ENCODE measurements at places on chromosomes 5 and 9.
A peak's percentile ranks its signal among the peaks of the same experiment; 100 is the strongest.

GRCh38 chr5:106367281-106367680, 1303.5 kb downstream of the EFNA5 start:
- DNase-seq = no peak

- no peak for DNase-seq
Measured at GRCh38 chr9:13508086-13508485, 228.6 kb upstream of the MPDZ start.

GRCh38 chr5:33855396-33855795, 36.4 kb downstream of the ADAMTS12 start:
- DNase-seq = no peak

DNA sequence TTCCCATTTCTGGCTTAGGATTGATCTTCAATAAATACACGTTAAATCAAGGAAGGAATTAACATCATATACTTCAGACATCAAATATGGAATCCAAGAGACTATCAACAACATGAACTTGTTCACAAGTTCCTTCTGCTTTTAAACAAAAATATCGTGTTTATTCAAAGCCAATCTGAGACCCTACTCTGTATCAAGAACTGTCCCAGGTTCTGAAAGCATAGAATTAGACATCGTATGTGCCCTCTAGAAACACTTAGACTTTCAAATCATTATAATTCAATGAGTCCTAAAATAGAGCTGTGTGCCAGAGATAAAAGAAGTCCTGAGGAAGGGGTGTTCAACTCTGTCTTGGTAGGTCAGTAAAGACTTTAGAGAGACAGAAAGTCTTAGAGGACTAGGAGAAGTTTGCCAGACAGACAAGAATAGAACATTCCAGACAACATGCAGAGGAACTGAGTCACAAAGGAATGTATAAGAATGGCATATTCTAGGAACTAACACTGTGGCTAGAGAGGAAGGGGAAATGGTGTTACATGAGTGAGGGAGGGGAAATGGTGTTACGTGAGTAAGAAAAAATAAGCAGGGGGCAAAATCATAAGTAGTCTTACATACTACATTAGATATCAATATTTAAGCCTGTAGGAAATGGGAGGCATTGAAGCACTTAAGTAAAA, 2.9 kb downstream of the TPD52L3 start:
- DNase-seq = peak; percentile 10

DNA sequence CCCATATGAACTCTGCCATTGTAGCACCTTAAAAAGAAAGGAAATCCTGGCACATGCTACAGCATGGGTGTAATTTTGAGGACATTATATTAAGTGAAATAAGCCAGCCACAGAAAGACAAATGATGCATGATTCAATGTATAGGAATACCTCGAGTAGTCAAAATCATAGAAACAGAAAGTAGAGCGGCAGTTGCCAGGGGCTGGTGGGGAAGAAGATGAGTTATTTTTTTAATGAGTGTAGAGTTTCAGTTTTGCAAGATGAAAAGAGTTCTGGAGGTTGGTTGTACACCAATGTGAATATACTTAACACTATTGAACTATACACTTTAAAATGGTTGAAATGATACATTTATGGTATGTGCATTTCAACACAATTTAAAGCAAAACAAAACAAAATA, 133.0 kb downstream of the ZDHHC21 start:
- DNase-seq = no peak

DNA sequence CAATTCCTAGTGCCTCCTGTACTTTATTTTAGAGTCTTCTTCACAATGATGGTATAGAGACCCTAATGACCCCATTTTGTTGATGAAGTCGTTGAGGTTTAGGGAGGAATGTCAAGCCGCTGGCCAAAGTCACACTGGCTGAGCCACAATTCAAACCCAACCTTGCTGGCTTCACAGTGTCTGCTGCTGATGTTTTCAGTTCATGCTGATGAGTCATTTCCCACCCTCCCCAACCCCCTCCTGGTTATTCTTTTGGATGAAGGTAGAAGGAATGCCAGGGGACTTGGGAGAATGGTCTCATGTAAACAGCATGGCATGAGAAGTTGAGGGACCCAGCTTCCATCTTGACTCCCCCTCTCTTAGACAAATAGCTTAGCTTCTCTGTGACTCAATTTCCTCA, 68.6 kb downstream of the TMEM252 start:
- DNase-seq = no peak

DNA sequence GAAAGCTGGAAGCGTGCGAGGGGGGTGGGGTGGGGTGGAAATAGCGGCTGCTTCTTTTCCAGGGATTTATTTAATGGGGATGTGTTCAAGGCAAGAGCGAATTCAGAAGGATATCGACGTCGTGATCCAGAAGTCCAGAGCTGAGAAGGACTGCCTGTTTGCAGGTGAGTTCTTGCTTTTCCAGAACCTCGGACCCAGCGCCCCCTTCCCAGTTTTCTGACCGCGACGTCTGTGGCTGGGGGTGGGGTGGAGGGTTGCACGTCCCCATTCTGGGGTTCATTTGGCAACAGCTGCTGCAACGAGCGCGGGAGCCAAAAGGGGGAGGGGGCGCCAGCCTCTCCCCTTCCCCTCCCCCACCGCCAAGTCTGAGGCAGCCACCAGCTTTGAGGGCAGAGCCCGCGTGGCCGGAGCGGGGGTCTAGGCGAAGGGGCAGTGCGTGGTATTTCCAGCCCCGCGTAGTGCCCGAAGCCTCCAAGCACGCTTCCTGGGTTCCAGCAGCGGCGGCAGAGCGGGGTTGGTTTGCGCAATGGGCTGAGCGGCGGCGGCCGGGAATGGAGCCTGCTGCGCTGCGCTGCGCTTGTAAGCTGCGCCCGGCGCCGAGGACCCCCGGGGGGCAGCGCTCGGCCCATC, 701 bp downstream of the PARP8 start:
- DNase-seq = peak; percentile 53

GRCh38 chr9:123974471-123974870, 37.1 kb upstream of the LHX2 start:
- DNase-seq = no peak

DNA sequence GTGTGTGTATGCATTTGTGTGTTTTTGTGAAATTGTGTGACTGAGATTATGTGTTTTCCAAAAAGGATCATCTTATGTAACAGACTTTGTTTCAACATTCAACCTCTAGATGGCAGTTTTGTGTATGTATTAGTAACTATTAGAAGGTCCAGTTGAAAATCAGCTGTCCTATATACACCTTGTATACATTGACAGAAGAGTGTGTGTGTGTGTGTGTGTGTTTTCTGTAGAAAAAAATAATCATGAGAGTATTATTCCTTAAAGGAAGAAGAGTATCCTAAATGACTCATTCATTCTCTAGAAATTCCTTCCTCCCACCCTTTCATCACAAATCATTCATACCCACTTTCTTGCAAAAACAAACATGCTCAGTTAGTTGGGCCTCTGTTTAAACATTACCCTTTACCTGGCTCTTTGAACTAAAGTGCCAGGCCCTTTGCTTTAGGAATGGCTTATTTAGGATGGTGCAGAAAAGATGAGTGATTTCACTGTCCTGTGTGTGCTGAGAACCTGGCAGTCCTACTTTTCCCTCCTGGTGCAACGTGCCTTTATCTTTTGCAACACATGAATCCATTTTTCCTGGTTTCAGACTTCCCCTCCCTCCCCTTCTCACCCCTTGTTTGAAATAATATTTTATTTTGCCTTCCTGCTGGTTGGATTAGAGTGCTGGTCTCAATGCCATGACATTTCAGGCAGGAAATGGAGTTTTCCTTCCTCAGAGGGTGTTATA, 152.2 kb downstream of the ARHGAP26 start:
- peak; percentile 79 for DNase-seq

GRCh38 chr9:136122425-136123383, 4.0 kb upstream of the TMEM250 start:
- DNase-seq = peak; percentile 56

- no peak for DNase-seq
Measured at GRCh38 chr5:122902263-122902662, 56.9 kb downstream of the SNX24 start.

DNA sequence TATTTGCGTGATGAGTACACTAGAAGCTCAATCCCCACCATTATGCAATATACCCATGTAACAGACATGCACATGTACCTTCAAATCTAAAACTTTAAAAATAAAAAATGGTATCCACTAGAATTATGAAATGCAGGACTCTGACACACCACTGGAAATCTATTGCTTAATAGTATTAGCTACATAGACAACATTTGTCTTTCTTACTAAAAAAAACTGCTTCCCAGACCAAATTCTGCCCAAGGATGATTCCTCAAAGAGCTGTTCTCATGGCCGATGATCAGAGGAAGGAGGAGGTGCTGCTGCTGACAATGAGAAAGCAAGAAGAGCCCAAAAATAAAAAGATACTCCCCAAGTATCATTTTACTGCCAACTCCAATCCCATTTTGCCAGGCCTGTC, 67.2 kb downstream of the TTC39B start:
- peak; percentile 34 for DNase-seq

DNA sequence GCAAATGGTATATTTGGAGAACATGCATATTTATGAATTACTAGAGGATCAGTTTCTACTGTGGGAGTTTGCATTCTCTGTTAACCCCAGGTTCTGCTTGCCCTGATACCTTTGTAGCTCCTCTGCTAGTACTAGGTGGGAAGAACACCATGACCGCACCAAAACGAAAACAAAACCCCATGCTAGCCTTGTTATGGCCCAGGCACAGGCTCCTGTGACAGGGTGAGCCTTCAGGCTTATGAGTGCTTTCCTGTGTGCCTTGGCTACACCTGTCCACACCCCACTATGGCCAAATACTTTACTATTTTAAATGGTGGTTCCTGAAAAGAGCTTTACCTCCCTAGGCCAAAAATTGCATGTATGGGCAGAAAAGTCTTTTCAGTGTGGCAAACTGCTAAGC, 94.8 kb downstream of the PPIC start:
- DNase-seq = no peak

DNA sequence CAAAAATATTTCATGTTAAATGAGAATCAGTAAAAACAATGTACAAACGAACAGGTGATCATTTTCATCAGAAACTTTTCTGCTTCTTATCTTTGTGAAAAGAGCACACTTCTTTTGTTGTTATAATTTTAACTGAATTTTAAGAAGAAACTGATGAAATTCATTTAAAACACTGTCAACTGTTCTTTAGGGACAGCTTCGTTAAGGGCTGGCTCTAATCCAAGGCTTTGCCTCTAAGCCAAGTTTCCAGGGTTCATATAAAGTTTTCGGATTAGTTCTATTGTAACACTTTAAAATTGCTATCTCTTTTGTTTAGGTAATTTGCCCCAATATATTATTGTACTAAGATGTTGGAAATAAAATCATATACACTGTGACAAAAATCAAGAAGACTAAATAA, 559.2 kb downstream of the TUSC1 start:
- DNase-seq = no peak

- DNase-seq = no peak
Measured at GRCh38 chr9:133996531-133997520, 4.7 kb upstream of the VAV2 start.

GRCh38 chr9:77403239-77403638, 225.9 kb downstream of the VPS13A start:
- DNase-seq = no peak

GRCh38 chr5:140367256-140368013, 7.4 kb downstream of the SLC4A9 start:
- no peak for DNase-seq

DNA sequence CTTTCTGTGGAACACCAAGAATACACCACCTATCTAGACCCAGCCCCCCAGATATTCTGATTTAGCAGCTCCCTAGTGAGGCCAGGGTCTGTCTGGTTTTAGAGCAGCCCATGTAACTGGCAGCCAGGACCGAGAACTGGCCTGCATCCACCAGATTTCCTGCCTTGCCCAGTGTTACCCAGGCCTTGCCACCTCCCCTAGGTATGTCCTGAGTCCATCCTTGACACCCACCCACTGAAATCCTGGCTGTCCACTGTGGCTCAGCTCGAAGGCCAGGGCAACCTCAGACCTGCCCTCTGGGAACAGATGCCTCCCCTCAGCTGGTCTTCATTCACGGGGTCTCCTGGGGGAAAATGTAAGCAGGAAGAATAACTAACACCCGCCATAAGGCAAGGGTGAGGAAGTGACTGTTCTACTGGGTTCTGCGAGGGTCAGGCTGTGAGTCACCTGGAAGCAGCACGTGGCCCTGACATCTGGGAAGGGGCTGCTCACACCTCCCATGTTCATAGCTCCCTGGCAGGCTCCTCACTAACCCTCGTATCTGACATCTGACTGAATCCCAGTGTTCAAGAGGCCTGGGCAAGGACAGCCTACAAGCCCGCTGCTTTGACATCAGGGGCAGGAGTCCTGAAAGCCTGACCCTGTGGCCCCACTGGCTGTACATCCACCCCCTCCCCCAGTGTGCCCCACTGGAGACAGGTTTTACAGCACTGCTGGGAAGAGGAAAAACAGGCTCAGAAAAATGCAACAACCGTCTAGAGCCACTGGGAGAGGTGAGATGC, 72.7 kb downstream of the SEMA4D start:
- no peak for DNase-seq

DNA sequence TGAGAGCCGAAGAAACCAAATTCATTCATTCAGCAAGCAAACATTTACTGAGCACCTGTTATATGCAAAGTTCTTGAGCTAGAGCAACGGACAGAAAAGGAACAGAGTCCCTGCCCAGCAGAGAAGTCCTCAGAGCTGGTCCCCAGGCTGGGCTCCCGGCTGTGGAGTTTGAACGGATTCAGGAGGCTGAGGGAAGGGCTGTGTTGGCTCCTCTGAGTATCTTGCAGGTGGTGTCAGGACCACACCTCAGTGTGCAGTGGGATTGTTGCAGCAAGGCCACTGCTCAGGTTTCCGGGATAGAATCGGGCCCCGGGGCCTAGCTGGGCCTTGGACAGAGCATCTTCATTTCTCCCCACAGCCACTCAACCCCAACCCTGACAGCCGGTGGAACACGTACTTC, 5.1 kb downstream of the TBC1D13 start:
- DNase-seq = no peak

GRCh38 chr9:129849901-129850300, 14.6 kb downstream of the USP20 start:
- peak; percentile 39 for DNase-seq

GRCh38 chr5:36536616-36537005, 69.8 kb upstream of the SLC1A3 start:
- peak; percentile 47 for DNase-seq

DNA sequence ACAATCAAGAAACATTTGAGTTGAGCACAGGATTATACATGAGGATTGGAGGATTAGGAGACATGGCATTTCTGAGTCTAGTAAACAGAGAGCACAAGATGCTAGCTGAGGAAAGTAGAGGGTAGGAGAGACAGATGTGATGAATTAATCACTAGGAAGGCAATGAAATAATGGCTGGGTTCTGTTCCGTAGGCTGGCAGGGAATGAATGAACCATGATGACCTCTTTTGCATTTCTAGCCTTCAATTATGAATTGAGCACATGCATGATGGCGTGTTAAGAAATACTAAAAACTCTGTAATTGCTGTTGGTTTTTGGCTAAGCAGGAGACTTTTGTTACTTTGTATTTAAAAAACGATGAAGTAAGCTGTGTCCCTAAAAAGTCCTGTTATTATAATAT, 420.0 kb upstream of the TLE4 start:
- DNase-seq = no peak

- no peak for DNase-seq
Measured at GRCh38 chr5:172424111-172424490, 30.2 kb downstream of the SH3PXD2B start.

GRCh38 chr5:116084287-116084691, 536 bp upstream of the COMMD10 start:
- DNase-seq = peak; percentile 38

- DNase-seq = peak; percentile 26
Measured at GRCh38 chr9:137295238-137295811, 6.7 kb downstream of the NRARP start.
